ENCODE measurements at places on chromosomes 6 and 20. TPM values are rescaled to one million over a fixed set of nuclear protein-coding genes. Genes with fewer than 3 reads are reported as not detected.

GRCh38 chr6:142756215-142756630, 188.8 kb downstream of the HIVEP2 start:
- H3K27ac ChIP-seq = peak overlapping the region; percentile 93
- no peak for DNase-seq
- peaks cover 55% of the 10 kb centered on the region for H3K4me1 ChIP-seq
- H3K27me3 ChIP-seq = no peaks in the 10 kb centered on the region

DNA sequence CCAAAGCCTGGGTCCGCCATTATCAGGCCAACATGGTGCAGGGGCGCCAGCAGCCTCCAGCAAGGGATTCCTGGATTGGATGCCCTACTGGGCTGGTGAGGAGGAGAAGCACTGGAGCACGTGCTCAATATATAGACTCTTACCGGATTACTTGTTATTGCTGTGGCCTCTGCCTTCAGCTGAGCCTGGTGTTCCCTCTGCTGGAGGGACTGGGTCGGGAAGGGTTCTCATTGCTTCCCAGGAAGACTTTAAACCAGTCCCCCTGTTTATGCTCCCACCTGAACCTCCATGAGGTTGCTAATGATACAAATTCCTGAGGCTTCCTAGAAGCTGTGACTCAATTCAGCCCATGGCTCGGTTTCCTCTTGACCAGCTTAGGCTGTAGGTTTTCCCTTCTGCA, 186.7 kb upstream of the ARID1B start:
- no peak for DNase-seq
- H3K4me1 ChIP-seq = no peaks in the 10 kb centered on the region
- no peak overlapping the region for H3K4me3 ChIP-seq

CRIP3 gene
- 5.3 TPM for total RNA-seq

HEBP2 gene
- 49.3 TPM for total RNA-seq

DNA sequence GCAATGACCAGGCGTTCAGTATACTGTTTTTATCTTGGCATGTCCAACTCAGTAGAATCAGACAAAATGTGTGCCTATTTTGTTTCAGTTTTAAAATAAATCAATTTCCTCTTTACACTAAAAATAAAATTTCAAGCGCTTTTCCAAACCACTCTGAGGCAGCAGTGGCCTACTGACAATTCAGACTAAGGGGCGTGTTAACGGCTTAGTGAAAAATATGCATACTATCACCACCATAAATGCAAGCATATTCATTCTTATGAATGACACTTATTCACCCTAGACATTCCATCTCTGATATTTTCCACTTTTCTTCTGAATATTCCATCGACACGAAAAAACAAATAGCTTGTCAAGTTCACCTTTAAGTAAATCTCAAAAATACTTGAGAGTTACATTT, 7.5 kb downstream of the TBX18 start:
- H3K27ac ChIP-seq = no peak overlapping the region
- H3K27me3 ChIP-seq = peaks cover 8% of the 10 kb centered on the region
- no peak overlapping the region for H3K4me3 ChIP-seq
- no peak for DNase-seq
- no peaks in the 10 kb centered on the region for H3K4me1 ChIP-seq
- H3K36me3 ChIP-seq = no peaks in the 10 kb centered on the region

DNA sequence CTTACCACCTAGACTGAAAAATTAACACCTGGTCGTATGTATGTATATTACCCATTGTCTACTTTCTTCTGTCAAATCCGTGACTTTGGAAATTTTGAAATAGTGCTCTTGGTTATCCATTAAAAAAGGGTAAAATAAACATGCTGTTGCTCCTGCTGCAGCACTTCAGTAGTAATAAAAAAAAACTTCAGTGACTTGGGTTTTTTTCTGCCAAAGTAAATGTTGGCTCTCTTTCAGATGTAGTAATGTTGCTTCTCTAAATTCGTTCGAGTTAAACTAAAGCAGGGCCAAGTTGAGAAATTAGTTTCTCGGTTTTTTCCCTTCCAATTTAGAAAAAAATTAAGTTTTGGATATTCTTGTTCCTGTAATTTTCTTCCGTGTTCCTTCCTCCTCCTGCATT, 34.2 kb downstream of the JARID2 start:
- no peaks in the 10 kb centered on the region for H3K27me3 ChIP-seq
- H3K36me3 ChIP-seq = no peaks in the 10 kb centered on the region
- H3K4me1 ChIP-seq = peaks cover 77% of the 10 kb centered on the region
- H3K27ac ChIP-seq = peak overlapping the region; percentile 55
- H3K4me3 ChIP-seq = no peak overlapping the region
- no peak for DNase-seq

GRCh38 chr6:4533576-4533975, 242.6 kb upstream of the CDYL start:
- no peak overlapping the region for H3K4me3 ChIP-seq
- no peak overlapping the region for H3K27ac ChIP-seq
- H3K36me3 ChIP-seq = peaks cover 54% of the 10 kb centered on the region
- H3K27me3 ChIP-seq = peaks cover 13% of the 10 kb centered on the region
- no peaks in the 10 kb centered on the region for H3K4me1 ChIP-seq

DNA sequence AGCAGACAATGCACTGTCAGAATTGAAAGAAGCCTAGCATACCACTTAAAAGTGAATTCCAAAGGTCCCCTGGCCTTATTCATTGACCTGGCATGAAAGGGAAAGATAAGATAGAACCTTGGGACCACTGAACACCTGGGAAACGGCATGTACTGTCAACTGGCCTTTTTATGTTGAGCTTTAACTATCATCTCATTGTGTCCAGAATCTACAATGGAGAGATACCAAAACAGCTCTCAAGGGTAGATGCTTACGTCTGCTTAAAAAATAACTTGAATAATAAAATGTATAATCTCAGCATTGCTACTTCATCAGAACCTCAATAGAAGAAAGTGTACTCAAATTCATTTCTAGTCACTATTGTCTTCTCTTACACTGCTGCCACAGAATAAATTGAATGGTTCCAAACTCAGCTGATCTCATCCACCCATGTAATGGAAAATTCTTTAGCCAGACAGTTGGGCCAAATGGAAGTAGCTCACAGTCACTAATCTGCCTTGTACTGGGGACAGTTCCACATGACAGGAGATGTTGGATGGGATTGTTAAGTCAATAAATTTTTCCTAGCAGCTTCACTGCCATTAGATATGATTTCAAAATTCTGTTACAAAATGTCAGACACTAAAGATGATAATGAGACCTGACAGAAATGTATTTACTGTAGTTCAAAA, 93.8 kb downstream of the MLIP start:
- H3K4me1 ChIP-seq = peaks cover 2% of the 10 kb centered on the region
- H3K27ac ChIP-seq = no peak overlapping the region
- H3K4me3 ChIP-seq = no peak overlapping the region
- H3K36me3 ChIP-seq = no peaks in the 10 kb centered on the region
- no peaks in the 10 kb centered on the region for H3K27me3 ChIP-seq

Data from naive thymus-derived CD8-positive, alpha-beta T cell (primary cell).